Activated CD8-positive, alpha-beta T cell treated with anti-CD3 and anti-CD28 coated beads for 36 hours (primary cell): ENCODE measurements at places on chromosomes 1 and 21.
A peak's percentile ranks its signal among the peaks of the same experiment; 100 is the strongest.

DNA sequence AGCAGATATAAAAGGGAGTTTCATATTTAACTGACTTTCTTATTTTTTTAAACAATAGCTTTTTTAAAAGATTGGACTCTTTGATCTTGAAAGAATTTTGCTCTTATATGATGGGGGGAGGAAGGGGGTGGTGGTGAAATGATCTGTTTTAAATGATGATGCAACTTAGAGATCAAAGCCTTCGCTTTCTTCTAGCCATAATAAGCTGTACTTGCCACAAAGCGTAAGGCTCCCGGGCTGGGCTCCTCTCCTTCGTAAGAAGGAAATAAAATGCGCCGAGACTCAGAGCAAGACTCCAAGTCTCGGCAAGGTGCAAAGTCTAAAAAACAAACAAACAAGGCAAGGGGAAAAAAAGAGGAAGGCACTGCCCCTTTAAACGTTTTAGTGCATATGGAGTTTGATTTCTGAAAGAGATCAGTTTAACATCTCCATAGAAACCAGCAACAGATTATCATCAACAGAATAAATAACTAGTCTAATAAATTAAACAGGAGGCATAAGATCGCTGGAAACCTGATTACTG lies 3.3 kb downstream of the CASZ1 start:
- DNase-seq, result peak; percentile 26

DNA sequence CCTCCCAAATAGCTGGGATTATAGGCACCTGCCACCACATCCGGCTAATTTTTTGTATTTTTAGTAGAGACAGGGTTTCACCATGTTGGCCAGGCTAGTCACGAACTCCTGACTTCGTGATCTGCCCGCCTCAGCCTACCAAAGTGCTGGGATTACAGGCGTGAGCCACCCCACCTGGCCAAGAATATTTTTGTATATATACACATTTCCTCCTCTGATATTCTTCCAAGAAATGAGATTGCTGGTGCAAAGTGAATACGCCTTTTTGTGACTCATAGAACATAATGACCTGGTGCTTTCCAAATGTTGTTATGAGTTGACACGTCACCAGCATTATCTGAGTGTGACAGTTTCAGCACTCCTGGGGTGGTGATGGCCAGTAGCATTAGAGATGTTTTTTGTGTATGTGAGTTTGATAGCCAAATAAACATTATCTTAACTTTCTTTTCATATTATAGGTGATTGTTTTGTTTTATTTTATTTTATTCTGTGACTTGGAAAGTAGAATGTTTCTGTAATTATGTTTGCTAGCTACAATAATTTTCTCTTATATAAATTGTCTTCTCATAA lies 54.9 kb downstream of the KCNK1 start:
- peak; percentile 4 for DNase-seq

GRCh38 chr1:21909787-21910503 lies 27.2 kb downstream of the HSPG2 start:
- peak; percentile 94 for DNase-seq

- DNase-seq, result no peak
These were observed 102.1 kb downstream of the RUNX1 start for GRCh38 chr21:34946916-34947534.

GRCh38 chr1:77514921-77515776 lies 167.3 kb downstream of the ZZZ3 start:
- no peak for DNase-seq

- peak; percentile 72 for DNase-seq
These were observed 28.1 kb downstream of the IL6R start for GRCh38 chr1:154433161-154433764.

DNA sequence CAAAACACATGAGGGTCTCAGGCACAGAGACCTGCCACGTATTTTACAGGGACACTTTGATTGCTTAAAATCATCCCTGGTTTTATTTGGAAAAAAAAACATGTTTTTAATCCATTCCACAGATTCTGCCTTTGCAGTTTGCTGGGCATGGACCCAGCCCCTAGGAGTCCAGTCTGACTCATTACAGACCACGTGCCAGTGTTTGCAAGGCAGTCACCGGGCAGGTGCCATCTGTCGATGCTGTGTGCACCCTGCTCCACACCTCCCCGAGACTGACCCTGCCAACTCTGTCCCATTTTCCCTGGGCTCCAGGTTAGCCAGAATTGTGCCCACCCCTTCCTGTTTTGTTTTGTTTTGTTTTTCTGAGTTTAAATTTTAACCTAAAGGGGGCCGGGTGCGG lies 148.4 kb upstream of the TMEM51 start:
- no peak for DNase-seq

DNA sequence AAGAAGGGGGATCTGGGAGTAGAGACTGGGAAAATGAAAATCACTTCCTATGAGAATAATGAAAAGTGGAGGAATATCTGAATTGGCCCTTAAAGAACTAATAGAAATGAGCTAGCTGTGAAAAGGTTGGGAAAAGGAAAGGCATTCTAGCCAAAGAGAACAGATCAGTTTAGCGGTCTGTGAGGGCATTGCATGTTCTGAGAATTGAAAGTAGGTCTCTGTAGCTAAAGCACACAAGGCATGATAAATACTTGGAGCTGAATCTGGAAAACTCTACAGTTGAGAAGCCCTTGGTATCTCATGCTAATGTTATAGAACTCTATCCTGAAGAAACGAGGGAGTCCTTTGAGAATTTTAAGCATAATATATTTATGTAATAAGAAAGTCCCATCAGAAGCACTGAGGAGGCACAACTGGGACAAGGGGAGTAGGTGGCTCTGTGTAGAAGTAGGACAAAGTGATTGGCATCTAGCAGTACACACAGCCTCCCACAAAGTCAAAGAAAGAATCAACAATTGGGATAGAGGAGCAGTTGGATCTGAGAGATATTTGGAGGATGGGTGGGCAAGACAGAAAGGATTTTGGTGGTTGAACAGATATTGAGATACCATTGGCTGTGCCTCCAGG lies 78.7 kb downstream of the GREM2 start:
- DNase-seq, result no peak

- DNase-seq, result no peak
These were observed 2019.8 kb downstream of the NCAM2 start for GRCh38 chr21:23017989-23018388.

- DNase-seq, result no peak
These were observed 291.4 kb downstream of the LRRC40 start for GRCh38 chr1:69913977-69914376.

DNA sequence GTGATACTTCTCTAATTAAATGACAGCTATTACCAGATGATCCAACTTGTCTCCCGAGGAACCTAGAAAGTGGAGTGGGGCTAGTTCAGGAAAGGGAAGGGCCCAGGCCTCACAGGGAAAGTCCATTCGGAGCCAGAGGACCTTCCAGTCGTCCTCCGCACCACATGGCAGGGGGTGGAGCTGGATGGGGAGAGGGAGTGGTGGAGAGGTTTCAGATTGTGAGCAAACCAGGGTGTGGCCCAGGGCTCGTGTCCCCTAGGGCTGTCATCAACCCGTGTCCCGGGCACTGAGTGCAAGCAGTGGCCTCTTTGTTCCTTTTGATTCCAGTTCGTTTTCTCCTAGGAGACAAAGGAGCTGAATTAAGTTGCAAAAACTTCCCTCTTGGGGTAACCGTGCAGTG lies 114.9 kb downstream of the HUNK start:
- no peak for DNase-seq

GRCh38 chr1:92464588-92465255 lies 22.0 kb downstream of the GFI1 start:
- DNase-seq, result peak; percentile 27

DNA sequence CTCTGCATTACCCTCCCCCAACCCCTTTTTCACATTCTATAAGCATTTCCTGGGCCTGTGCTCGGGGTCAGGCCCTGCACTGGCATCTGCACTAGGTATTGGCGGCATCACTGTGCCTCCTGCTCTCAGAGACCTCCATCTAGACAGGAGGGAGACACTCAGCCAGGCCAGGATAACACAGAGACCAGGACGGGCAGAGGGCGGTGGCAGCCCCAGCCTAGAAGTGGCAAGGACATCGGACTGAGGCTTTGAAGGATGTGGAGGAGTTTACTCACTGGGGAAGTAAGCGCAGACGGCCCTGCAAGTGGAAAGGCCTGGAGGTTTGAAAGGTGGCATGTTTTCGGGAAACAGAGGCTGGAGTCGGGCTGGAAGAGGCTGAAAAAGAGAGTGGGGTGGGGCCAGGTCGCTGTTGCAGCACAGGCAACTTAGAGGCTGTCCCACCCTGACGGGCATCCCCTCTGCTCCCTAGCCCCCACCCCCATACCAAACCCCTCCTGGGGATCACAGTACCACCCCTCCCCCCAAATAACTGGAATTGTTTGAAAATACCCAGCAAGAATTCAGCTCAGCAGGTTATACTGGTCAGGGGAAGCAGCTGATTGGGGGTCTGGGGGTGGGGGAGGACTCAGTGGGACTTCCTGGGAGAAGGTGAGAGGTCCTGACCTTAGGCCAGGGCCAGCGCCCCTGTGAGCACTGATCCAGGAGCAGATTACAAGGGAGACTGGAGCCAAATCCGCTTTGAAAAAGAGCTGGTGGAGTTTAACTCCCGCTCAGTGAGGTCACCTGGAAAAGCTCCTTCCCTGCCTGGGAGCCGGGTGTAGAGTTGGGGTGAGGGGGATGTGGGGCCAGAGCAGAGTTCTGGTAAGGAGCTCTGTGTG lies 121.8 kb upstream of the WNT4 start:
- DNase-seq, result no peak

- no peak for DNase-seq
These were observed 10.8 kb downstream of the GRHL3 start for GRCh38 chr1:24329797-24330543.

DNA sequence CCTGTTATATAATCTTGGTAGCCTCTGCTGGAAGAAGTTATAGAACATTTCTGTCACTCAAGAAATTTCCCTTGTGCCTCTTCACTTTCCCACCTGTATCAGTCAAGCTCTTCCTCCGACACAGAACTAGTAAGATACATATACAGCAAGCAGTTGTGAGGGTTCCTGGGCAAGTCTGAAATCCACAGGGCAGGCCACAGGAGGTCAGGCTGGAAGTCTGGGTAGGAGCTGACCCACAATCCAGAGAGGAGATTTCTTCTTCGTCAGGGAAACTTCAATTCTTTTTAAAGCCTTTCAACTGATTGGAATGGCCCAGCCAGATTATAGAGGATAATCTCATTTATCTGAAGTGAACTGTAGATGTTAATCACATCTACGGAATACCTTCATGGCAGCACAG lies 96.4 kb upstream of the FMN2 start:
- no peak for DNase-seq

GRCh38 chr1:10830961-10831668 lies 34.7 kb upstream of the CASZ1 start:
- DNase-seq, result peak; percentile 15

DNA sequence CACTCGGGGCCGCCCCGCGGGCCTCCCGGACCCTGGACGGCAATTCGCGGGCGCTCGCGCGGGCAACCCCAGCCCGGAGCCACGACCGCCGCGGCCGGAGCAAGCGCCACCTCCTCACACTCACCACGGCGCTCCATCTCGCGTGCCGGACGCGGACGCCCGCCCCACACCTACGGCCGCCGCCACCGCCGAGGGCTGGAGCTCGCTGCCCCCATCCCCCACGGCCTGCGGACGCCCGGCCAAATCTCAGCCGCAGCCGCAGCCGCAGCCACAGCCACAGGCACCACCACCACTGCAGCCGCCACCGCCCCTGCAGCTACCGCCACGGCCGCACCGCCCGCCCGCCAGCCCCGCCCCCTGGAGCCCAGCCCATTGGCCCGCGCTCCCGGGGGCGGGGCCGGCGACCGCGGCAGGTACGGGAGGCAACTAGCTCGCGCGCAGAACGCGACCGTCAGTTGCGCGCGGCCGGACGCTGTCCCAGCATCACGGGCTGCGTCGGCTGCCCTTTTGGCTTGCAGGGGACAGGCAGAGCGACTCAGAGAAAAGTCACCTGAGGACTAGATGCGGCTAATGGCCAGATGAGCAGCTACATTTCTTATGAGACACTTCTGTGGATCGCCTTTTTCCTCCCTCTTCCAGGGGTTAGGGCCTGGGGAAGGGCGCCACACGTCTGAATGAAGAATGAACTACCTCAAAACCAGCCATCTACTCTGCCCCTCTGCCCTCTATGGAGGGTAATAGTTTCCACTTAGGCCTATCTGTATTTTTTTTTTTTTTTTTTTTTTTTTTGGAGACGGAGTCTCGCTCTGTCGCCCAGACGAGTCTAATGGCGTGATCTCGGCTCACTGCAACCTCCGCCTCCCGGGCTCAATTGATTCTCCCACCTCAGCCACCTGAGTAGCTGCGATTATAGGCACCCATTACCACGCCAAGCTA lies at the start of gene ARHGAP29:
ARHGAP29 (minus strand) TSS at position 294 of the 936 bp plus-strand sequence. CDS start 5,973 bp downstream, outside the sequence.
- peak; percentile 57 for DNase-seq

GRCh38 chr1:70071601-70072000 lies 133.8 kb downstream of the LRRC40 start:
- no peak for DNase-seq
